ENCODE measurements at places on chromosomes 11 and 22. TPM values are rescaled to one million over a fixed set of nuclear protein-coding genes. Genes with fewer than 3 reads are reported as not detected.
A peak's percentile ranks its signal among the peaks of the same experiment; 100 is the strongest.

The BMAL1 gene
- total RNA-seq: 82.1 TPM

DNA sequence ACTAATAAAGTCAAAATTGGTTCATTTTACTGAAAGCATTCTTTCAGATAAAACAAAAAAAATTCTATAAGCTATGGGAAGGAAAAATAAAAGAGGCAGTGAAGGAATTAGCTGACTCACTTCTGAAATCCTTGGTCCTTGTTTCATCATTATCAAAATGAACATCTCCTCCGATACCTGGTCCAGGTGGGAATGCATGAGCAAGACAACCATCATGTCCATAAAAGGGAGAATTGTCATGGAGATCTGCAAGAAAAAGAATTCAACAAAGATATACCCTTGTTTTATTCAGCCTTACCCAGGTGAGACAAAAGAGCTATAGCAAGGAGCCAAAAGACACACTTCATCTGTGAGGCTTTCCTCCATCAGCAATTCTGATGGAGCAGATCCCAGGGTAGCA is 27.2 kb downstream of the MMP10 start:
- no peak overlapping the region for H3K27ac ChIP-seq
- DNase-seq: no peak
- H3K4me3 ChIP-seq: no peak overlapping the region
- H3K36me3 ChIP-seq: no peaks in the 10 kb centered on the region
- H3K27me3 ChIP-seq: peaks cover 41% of the 10 kb centered on the region

The MAFF gene
- 43.0 TPM for total RNA-seq

The OR51E1 gene
- total RNA-seq: not detected

The GAB4 gene
- total RNA-seq: not detected

DNA sequence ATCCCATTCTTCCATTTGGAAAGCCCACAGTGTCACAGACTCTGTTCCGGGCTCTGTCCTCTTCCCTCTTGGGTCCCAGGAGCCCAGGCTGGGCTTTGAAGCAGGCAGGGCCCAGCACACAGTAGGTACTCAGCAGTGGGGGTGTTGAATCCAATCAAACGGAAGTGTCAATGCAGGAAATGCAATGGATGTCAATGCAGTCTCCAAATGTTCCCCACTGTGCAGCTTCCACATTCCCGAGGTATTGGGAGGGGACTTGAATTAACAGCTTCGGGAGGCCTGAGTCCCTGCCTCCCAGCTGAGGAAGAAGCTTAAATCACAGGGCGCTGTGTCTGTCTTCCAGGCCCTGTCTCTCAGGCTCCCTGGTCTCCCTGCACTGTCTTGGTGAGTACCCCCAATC is 21.8 kb upstream of the SMIM35 start:
- H3K27ac ChIP-seq: no peak overlapping the region
- DNase-seq: no peak
- H3K27me3 ChIP-seq: peaks cover 6% of the 10 kb centered on the region
- H3K4me3 ChIP-seq: no peak overlapping the region

DNA sequence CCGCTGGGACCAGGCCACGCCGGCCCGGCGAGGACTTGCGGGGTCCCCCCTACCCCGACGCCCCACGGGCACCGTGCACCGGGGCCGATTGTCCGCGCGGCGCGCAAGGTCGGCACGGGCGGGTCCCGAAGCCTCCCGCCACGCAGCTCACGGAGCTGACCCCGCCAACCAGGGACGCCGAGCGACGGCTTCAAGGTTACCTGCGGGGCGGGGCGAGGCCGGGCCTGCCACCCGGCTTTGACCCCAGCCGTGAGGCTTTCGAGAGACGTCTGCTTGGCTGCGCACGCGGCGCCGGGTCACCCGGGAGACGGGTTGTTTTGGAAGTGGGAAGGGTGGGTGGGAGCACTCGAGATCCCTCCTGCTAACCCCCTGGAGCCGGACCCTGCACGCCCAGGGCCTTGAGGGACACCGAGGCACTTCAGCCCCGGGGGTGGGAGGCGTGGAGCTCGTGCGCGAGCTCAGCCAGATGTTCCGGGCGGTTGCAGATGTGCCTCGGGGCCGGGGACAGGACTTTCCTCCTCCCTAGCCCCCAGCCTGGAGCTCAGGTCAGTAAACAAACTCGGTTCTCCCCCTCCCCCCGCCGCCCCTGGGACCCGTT is 3.2 kb upstream of the WNT11 start:
- H3K27ac ChIP-seq: no peak overlapping the region
- peaks cover 15% of the 10 kb centered on the region for H3K4me1 ChIP-seq
- H3K27me3 ChIP-seq: peaks cover 30% of the 10 kb centered on the region
- peak overlapping the region; percentile 17 for H3K4me3 ChIP-seq
- DNase-seq: no peak

The CYTH4 gene
- 36.0 TPM for total RNA-seq

The PANX2 gene
- total RNA-seq: 3.5 TPM

- no peaks in the 10 kb centered on the region for H3K36me3 ChIP-seq
- no peak overlapping the region for H3K27ac ChIP-seq
Observed at GRCh38 chr11:44621140-44621681, 55.7 kb downstream of the CD82 start.
